ENCODE measurements at places on chromosomes 4 and X.

GRCh38 chr4:88792268-88792781 is 94.7 kb upstream of the NAP1L5 start:
- no peak for DNase-seq

GRCh38 chr4:71832049-71832448 is 48.2 kb upstream of the GC start:
- no peak for DNase-seq

DNA sequence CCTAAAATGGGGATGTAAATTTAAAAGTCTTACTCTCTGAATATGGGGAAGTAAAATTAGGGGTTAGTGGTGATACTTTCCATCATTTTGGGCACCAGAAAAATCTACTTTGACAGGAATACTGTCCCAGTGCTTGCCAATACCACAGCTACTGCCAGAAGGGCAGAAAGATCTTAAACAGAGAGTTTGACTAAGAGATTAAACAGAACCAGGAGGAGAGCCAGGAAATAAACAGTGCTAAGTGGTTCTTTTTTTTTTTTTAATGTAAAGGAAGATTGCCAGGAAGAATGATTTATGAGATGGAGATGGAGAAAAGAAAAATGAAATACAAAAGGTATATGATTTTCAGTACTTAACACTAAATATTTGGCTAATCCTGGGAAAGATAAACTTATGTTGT is 126.8 kb downstream of the RTL3 start:
- DNase-seq: no peak

DNA sequence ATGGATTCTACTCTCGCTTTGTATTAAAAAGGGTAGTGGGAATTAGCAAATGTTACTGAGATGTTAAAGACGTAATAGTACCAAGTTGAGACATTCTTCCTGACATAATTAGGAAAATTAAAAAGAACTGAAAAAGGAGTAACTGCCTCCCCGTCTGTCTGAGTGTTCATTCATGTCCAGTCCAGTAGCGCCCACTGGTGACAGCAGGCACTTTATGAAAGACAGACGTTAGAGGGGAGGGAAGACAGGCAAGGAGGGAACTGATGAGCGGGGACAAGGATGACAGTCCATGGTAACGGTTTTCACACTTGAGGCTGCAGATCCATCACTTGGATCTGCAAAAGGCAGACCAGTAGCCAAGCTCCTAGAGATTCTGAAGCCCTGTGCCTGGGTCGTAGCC is 326.7 kb downstream of the STK32B start:
- no peak for DNase-seq

- no peak for DNase-seq
Observed at GRCh38 chrX:13285693-13286092, 34.2 kb downstream of the ATXN3L start.

DNA sequence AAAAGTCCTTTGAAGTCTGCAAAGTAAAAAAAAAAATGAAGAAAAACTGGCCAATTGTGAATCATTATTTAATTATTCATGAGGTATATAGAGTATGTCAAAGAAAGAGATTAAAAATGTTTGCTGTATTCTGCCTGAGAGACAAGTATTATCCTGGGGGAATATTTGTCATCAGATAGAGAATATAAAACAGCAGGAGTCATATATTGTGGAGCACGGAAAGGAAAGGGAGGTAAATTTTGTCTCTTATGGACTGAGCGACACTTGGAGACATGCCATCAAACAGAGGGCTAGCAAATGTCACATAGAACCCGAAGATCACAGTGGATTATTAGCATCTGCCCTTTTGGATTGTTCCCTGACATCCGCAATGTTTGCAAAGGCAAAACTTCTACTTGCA is 39.2 kb upstream of the FAT1 start:
- no peak for DNase-seq

DNA sequence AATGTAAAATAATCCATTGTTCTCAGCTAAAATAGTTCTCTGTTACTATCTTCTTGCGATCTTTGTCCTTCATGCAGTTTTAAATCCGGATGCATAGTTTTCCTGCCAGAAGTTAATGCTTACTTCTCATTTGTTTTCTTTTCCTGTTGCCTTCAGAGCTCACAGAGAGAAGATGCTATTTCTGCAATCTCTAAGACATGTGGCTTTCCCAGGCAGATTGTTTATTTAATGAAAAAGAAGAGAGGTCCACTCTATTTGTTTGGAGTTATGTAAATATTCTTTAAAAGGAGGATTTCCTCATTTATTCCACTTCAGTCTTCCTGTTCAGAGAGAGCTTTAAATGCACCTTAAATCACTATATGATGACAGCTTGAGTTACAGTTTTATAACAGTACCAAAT is 39.3 kb upstream of the HPGD start:
- DNase-seq: no peak

- DNase-seq: no peak
Observed at GRCh38 chr4:170990989-170991589, 822.1 kb upstream of the GALNTL6 start.

DNA sequence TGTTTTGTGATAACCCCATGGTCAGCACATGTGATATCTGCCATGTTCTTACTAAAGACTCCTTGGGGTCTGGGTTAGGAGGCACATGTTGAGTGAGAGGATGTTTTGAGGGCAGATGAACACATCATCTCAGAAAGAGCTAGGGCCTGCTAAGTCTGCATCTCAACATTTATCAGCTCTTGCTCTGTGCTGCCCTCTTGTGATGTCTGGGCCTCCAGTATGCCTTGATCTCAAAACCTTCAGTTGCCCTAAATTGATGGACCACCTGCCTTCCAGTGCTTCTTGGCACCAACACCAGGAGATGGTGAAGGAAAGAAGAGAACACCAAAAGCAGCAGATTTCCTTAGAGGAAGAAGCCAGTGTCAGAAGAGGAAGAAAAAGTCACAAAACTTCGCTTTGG is 22.5 kb downstream of the MID1 start:
- DNase-seq: no peak

GRCh38 chr4:128061566-128062536 is 739 bp downstream of the LARP1B start:
- DNase-seq: peak; percentile 34

- DNase-seq: no peak
Observed at GRCh38 chr4:115222061-115222460, 108.6 kb upstream of the NDST4 start.

- DNase-seq: no peak
Observed at GRCh38 chr4:1459081-1459721, 53.0 kb upstream of the NKX1-1 start.

GRCh38 chr4:133581996-133582619 is 433.0 kb downstream of the PCDH10 start:
- DNase-seq: no peak

DNA sequence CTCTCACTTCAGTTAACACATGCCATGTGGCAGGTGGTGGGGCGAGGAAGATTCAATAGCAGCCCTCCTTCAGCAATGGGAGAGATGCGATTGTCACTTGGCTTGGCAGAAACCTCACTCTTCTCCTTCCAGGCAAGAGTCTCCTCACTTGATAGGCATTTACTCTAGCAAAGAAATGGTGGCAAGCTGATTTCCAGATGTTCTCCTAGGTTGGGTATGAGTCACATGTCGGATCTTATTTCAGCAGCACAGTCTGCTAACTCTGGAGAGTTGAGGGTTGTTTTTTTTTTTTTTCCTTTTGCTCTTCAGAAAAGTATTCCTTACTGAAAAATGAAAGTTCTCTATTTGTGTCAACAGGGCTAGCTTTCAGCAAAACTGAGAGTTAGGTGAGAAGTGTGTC is 119.5 kb upstream of the CHRDL1 start:
- no peak for DNase-seq
